ENCODE measurements at places on chromosomes 7 and 10.

- no peak for DNase-seq
Measured at GRCh38 chr7:56175771-56176170, 59.6 kb upstream of the NUPR2 start.

DNA sequence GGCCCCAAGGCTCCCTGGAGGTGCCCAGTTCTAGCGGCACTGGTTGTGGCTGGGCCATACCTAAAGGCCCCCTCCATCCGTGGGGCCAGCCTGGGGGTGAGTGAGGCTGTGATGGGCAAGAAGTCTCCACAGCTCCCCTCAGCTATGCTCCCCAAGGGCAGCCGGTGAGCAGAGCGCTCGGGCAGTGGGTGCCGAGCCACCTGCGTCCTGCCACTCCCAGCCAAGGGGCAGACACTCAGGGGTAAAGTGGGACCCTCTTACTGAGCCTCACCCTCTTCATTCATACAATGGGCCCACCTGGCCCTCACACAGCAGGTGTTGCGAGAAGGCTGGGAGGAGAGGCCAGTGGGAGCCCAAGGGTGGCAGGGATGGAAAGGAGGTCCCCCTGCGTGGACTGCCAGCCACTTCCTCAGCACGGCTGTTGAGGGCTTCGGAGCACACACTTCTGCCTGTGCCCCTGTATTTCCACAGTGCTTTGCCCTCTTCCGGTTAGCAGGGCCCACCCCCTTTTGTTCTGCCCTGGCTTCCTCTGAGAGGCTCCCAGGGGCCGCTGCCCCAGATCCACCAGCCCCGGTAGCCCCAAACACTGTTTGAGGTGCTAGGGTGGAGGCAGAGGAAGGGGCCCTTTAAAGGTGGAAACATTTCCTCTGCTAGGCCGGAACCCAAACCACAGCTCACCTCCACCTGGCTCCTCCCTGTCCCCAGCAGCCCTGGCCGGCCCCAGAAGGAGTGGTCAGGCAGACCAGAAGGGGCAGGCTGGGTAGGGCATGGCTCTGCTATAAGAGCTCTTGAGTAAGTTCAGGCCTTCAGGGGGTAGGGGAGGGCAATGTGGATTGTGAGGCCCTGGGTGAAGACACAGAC lies 16.4 kb upstream of the C10orf105 start:
- no peak for DNase-seq

- no peak for DNase-seq
Measured at GRCh38 chr7:157396316-157397035, 59.7 kb downstream of the DNAJB6 start.

DNA sequence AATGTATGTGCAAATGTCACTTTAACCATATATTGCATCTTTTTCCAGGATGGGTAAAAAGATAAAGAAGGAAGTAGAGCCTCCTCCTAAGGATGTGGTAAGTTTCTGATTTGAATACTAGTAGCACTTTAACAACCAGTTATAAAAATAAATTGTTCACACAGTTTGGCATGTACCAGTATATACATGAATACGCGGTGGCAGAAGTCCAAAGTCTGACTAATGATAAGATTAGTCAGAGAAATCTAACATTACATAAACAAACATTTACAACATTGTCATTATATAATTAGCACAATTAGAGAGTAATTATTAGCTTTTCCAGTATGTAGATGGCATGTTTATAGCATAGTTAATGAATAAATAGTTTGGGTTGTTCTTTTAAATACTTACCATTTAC lies 4.1 kb downstream of the ARMC3 start:
- peak; percentile 53 for DNase-seq

GRCh38 chr10:96124230-96125141 lies 5.6 kb upstream of the ZNF518A start:
- DNase-seq = peak; percentile 20

- no peak for DNase-seq
Measured at GRCh38 chr7:22420008-22420407, 63.1 kb upstream of the RAPGEF5 start.

DNA sequence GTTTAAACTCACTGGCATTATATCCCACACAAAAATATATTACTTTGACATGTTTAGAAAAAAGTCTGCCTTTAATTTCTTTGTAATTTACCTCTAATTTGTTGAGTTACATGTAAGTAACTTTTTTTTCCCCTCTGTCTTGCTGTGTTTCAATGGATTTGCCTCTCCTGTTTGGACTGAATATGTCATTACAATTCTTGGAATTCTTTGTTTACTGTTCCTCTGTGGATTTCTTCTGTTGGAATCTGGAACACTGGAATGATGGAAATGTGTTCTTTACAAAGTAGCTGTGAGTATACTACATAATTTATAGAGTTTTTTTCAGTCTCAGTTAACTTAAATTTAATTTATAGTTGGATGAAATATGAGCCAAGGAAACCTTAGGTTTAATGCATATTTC lies 30.4 kb downstream of the SEPTIN7 start:
- no peak for DNase-seq

DNA sequence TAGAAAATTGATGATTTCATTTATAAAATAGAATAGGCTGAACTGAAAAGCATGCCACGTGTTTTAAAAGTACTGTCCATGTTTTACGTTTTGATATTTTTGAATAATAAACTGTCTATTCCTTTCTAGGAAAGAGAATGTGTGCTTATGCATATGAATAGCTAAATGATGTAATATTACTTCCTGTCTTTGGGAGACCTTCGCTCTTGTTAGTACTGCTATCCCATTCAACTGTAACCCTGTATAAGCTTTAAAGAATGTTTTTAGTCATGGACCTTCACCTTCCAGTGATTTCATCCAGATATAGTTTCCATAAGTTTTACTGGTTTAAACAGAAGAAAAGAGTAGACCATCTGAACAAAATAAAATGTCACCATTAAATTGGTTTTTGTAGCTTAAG lies 274.4 kb upstream of the SEMA3A start:
- DNase-seq = no peak
